ENCODE measurements at places on chromosomes 5 and 9.

- DNase-seq, result no peak
Observed at GRCh38 chr9:133342069-133342406, 5.9 kb downstream of the MED22 start.

- DNase-seq, result no peak
Observed at GRCh38 chr5:79936646-79937216, 54.3 kb downstream of the MTX3 start.

GRCh38 chr5:151739939-151740335 lies 18.5 kb downstream of the ATOX1 start:
- DNase-seq, result no peak

GRCh38 chr9:98314381-98315066 lies 59.1 kb upstream of the TBC1D2 start:
- DNase-seq, result no peak

- no peak for DNase-seq
Observed at GRCh38 chr5:52356311-52356918, 431.3 kb upstream of the ITGA1 start.

- DNase-seq, result no peak
Observed at GRCh38 chr5:123084730-123085605, 4.1 kb upstream of the PRDM6 start.

DNA sequence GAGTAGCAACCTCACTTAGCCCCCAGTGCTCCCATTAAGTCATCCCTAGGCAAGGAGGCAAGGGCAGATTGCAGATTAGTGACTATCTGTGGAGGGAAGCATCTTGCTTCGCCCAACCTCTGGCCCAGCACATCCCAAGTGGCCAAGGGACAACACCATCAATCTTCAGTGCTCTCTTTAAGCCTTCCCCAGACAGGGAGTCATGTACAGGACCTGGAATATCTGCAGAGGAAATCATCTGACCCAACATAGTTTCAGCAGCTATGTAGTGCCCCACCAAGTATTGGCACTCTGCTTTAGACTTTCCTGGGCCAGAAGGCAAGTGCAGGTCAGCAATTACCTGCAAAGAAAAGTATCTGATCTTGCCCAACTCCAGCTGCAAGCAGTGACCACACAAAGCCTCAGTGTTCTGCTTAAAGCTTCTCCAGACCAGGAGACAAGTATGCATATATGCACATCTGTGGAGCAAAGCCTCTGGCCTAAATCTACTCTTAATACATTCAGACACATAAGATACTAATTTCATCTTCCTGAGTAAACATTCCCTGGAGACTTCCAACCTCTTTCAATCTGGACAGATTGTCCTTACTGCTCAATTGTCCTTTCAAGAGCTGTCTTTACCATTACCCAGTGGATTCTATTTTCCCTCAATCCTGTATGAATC lies 224.8 kb upstream of the VLDLR start:
- DNase-seq, result no peak

- DNase-seq, result no peak
Observed at GRCh38 chr9:88270413-88270812, 117.8 kb upstream of the SPIN1 start.

DNA sequence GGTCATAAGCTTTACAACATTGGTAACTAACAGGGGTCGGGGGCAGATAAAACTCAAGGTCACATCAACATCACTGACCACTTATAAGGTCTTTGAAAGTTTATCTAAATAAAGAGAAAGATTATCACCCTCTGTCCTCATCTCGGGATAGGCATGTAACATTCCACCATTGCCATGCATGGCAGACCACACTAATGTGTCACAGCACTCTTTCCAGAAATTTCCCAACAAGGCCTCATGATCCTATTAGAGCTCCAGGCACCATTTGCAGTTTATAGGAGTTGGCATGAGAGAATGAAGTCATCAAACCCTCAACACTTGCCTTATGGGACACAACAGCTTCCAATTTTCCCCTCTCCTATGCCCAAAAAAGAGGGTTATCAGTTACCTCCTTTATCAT lies 31.9 kb upstream of the ZNF622 start:
- no peak for DNase-seq

- no peak for DNase-seq
Observed at GRCh38 chr5:92409134-92409533, 1026.0 kb upstream of the ARRDC3 start.

- DNase-seq, result no peak
Observed at GRCh38 chr9:29691145-29691544, 2117.9 kb upstream of the C9orf72 start.

GRCh38 chr5:176611435-176611834 lies 1.5 kb upstream of the GPRIN1 start:
- DNase-seq, result no peak

DNA sequence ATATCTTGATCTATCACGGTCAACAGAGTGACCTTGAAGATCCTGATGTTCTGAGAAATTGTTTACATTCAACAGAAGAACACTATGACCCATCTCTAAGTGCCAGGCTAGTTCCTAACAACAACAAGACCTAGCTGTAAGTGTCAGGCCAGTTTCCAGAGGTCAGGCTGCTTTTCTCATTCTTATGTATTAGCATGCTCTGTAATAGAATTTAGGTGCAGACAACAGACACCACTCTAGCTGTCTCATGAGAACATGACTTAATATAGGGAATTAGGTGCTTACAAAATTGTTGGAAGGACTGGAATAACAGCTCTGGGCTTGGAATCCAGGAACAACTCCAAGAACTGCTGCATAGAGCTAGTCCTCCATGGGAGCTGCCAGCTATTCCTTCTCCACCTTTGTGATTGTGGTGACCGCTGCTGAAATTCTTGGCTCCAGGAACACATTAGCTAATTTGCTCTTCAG lies 138.7 kb downstream of the SNX18 start:
- DNase-seq, result no peak

- no peak for DNase-seq
Observed at GRCh38 chr5:171157775-171158174, 151.3 kb upstream of the TLX3 start.

DNA sequence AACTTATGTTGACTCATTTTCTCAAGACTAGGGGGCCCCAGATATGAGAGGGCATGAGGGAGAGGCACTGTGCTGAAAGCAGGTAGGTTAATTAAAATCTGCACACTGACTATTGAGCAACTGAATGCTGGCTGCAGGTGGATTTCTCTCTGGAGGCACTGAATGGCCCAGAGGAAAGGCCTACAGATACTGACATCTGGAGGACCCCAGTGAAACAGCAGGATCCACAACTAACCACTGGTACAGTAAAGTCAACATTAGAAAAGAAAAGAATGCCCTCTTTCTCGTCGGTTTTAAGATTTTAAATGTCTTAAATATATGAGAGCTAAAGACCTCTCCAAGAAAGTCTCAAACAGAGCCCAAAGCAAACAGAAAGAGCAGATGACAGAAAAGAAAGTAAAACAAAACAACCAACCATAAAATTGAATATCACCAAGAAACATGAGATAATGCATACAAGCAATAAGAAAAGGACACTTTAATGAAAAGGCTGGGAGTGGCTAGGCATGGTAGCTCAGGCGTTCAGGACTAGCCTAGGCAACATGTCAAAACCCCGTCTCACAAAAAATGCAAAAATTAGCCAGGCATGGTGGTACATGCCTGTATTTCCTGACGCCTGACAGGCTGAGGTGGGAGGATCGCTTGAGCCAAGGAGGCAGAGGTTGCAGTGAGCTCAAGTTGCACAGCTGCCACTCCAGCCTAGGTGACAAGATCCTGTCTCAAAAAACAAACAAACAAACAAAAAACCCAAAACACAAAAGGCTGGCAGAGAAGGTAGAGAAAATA lies 43.3 kb downstream of the PUM3 start:
- no peak for DNase-seq

DNA sequence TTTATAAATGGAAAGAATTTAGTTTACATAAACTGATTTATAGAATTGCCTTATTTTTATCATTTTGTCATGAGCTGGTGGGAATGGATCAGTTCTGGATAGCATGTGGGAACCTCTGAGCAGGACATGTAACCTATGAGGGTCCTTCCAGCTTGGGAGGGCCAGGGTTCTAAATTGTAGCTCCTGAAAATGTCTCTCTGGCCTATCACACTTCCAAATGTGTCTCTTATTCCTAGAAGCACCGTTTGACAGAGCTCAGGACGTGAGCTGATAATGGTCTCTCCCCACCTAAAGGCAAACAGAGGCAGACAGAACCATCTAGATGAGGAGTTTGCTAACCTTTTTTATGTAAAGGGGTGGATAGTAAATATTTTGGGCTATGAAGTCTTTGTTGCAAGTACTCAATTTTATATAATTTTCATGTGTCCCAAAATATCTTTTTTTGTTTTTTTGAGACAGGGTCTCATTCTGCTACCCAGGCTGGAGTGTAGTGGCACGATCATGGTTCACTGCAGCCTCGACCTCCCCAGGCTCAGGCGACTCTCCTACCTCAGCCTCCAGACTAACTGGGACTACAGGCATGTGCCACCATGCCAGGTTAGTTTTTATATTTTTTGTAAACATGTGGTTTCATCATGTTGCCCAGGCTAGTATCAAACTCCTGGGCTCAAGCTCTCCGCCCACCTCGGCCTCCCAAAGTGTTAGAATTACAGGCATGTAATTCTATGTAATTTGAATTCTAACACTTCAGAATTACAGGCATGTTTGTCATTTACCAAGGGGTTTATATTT lies 4.0 kb downstream of the TRAF1 start:
- DNase-seq, result no peak

DNA sequence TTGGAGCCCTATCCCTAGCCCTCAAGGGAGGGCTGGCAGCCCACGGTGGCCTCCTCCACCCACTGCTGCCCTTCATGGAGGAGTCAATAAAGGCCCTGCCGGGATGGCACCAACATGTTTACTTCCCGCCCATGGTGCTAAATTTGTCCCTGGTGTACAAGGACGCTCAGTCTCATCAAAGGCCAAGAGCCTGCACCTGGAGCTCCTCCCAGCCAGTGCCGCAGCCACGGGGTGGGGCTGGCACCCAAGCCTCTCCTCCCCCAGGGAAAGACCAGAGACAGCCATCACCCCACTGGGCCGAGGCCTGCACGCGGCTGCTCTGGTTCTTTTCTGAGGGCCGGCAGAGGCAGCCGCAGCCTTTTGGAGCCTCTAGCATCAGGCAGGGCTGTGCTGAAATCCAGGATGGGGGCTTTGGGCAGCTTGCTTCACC lies 34.8 kb upstream of the RXRA start:
- no peak for DNase-seq

GRCh38 chr9:88741335-88741734 lies 206.4 kb downstream of the NXNL2 start:
- no peak for DNase-seq

GRCh38 chr5:119274030-119274766 lies 81.6 kb upstream of the TNFAIP8 start:
- DNase-seq, result no peak

GRCh38 chr5:375336-375920 lies 53.9 kb downstream of the AHRR start:
- DNase-seq, result no peak

DNA sequence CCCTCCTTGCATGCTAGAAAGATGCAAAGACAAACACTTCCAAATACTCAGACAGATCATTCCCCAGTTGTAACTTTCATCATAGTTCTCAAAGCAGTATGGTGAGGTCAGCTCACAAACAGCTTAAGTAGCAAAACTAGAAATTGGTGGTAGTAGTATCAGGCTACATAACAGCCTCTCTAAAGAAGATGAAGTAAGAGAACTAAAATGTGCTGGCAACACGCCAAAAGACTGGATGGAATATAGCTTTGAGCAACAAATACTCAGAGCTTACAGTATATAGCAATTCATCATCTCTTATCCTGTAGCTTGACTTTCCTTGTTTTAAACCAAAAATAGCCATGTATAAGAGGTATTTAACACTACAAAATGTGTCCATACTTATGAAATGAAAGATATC lies 7.5 kb downstream of the PFDN1 start:
- DNase-seq, result no peak

DNA sequence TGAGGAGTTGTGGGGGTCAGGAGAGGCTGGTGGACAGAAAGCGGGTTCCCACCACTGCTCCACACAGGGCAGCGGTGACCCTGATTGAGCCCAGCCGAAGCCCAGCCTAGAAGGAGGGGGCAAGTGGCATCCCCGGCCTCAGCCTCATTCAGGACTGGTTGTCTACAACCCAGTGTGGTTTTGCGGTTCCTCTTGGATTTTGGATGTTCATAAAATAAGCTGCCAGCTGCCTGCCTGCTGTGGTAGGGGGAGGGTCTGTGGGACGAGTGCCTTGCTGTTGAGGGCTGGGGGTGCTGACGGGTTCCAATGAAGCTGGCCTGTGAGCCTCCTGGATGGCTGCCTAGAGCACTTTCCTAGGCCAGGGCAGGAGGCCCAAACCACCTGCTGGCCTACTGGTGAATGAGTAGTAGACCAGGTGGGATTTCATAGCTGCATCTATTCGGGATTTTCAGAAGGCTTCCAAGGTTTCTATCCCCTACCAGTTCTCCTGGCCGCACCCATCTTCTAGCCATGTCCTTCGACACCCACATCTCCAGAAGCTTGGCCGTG lies 102.4 kb downstream of the NDFIP1 start:
- DNase-seq, result no peak

DNA sequence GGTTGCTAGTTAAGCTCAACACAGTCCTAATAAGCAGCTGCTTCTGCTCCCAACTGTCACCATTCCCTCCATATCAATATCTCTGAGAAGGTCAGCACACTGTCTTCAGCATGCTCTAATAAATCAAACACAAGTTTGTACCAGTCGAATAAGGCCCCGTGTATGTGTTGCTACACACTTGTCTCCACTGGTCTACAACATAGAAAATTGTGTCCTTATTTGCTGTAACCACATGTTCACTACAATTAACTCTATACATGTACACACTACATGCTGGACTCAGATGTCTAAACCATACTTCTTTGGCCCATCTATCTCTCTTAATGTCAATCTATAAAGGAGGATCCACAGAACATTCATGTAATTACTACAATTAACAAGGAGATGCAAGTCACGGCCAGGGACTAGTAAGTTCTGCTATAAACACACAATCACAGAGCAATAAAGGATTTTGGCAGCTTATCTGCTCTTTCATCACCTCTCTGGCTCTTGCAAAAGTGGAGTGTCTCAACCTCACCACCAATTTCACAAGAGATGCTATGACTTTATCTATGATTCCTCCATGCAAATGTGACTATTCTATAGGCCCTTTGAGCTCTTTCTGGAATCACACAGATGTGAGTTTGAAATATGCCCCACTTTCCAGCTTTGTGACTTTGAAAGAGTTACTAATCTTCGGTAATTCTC lies 143.9 kb downstream of the SEMA5A start:
- no peak for DNase-seq

DNA sequence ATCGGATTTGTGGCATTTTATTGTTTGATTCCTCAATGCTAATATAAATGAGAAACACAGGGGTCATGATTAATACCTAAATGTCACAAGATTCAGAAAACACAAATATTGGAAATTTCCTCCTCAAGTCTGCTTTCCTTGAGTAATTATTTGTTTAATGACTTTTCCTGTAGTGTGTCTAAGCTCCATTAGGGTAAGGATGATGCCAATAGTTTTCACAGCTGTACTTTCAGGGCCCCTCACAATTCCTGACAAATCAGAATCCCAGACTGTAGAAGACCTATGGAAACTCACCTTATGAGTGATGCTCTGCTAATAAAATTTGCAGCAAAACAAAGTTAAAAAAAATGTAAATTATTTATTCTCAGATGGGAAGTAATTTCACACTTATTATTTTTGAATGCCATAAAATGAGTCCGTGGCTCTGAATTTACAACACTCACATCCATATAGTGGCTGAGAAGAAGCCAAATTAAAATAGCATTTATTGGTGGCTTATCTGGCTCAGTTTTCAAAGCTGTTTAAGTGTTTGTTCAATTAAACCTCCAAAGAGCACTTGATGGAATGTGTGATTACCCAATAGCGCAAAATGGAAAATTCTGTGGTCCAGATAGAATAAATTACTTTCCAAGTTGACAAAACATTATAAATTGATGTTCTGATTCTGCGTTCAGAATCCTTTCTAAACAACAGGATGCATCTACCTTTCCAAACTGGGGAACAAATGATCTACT lies 1.6 kb upstream of the SPINK14 start:
- DNase-seq, result no peak
